Stimulated activated CD4-positive, alpha-beta T cell treated with anti-CD3 and anti-CD28 coated beads, TNF-alpha, amount 100 ng/mL, for 1 hour (primary cell): ENCODE measurements at places on chromosomes 16 and 17.

DNA sequence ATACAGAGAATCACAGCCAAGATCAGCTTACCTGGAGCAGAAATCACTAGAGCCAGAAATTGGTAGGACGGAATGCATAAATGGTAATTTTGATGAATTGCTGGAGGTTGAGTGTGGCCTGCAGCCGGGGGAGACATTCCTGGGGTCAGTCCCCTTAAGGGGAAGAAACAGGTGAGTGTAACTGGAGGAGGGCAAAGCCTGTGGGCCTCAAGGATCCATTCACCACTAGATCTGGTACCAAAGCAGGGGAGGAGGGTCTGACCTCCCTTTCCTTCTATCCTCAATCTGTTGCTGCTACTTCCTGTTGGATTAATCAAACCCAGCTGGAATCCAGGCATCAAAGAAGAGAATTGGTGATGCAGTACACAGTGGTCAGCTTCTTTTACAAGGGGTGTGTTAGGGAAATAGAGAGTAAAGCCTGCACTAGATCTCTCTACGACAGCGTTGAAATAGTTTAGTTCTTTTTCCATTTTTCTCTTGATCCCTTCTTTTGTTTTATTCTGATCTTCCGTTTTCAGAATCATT is 8.6 kb upstream of the ABCA9 start:
- DNase-seq, result no peak

GRCh38 chr17:17405673-17406072 is 71.1 kb upstream of the MED9 start:
- DNase-seq, result no peak

GRCh38 chr17:43755389-43755875 is 3.2 kb downstream of the SOST start:
- no peak for DNase-seq

- no peak for DNase-seq
Observed at GRCh38 chr17:51820252-51820651, 338.3 kb downstream of the CA10 start.

GRCh38 chr16:12009462-12009861 is 32.9 kb downstream of the SNX29 start:
- no peak for DNase-seq

DNA sequence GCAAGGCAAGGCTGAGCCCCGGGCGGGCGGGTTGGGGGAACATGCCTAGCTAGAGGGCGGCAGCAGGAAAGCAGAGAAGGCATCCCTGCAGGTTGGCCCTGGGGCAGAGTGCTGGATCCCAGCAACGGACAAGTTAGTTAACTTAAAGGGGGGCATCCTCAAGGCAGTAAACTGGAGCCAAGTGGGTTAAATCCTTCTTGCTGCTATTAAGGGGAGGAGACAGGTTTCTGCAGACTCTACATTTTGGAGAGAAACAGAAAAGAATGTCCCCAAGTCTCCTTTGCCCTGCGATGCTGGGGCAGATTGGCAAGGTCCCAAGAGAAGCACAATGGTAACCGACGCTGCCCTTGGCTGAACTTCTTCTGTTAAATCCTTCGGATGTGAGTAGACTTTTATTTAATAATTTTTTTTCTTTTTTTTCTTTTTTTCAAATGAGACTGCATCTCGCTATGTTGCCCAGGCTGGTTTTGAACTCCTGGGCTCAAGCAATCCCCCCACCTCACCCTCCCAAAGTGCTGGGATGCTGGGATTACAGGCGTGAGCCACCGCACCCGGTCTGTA is 14.0 kb downstream of the ATP5PD start:
- DNase-seq, result no peak

DNA sequence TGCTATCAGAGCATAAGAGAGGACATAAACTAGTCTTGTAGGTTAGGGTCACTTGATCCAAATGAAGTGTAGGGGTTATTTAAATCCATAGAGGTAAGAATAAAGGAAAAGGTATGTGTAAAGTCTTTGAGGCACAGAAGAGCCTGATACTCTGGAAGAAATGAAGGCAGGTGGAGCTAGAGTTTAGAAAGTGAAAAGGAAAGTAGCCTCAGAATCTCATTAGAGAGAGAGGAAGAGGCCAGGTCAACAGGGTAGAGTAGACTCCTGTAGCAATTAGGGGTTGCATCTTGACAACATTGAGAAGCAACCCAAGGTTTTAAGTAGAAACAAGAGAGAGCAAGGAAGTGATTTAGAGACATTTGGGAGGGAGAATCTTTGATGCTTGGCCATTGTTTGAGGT is 235.2 kb upstream of the SOX9 start:
- DNase-seq, result no peak

DNA sequence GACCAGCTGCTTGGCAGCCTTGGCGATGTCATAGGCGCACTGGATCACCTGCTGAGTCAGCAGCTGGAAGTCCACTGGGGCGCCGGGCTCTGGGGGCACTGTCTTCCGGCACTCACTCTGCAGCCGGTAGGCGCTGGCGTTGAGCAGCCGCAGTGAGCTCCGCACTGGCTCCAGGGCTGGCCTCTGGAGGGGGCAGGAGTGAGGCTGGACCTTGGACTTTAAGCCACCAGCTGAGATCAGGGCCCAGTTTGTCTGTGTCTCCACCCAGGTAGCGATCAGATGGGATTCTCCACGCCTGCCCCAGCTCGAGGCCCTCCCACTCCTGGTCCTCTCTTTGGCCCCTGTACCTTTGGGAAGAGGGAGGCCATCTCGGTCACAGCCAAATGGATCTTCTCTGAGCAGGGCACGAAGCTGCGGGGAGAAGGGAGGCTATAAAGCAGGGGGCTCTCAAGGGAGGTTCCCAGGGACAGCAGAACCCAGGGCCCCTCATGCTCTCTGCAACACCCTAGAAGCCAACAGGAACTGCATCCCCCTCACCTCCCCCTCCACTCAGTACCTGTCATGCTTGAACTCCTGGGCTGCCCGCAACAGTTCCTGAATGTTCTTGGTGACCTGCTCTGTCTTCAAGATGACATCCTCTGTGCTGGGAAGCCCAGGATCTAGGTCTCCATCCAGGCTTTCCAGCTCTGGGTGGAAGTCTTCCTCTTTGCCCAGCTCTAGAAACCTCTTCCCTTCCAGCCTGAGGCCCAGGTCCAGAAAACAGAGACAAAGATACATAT is 6.4 kb downstream of the TP53I13 start:
- no peak for DNase-seq

- DNase-seq, result no peak
Observed at GRCh38 chr16:81937305-81938038, 73.8 kb downstream of the SDR42E1 start.

DNA sequence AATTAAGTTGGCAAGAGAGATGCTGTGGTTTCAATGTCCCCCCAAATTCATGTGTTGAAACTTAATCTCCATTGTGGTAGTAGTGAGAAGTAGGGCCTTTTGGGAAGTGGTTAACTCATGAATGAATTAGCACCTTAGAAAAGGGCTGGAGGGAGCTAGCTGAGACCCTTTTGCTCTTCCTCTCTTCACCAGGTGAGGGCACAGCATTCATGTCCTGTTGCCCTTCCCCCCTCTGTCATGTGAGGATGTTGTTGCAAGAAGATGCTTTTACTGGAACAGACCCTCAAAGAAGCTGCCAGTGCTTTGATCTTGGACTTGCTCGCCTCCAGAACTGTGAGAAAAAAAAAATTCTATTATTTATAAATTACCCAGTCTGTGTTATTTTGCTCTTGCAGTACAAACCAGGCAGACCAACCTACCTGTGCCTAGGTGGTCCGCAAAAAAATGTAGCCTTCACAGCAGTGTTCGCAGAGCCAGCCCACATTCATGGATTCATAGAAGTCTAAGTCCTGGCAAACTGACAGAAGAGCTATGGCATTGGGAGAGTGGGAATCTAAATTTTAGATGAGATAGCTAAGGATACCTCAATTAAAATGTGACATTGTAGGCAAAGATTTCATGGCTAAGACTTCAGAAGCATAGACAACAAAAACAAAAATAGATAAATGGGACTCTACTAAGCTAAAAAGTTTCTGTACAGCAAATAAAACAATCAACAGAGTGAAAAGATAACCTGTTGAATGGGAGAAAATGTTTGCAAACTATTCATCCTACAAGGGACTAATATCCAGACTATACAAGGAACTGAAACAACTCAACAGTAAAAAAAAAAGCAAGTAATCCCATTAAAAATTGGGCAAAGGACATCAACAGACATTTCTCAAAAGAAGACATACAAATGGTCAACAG is 32.0 kb upstream of the ABCA5 start:
- DNase-seq, result no peak

DNA sequence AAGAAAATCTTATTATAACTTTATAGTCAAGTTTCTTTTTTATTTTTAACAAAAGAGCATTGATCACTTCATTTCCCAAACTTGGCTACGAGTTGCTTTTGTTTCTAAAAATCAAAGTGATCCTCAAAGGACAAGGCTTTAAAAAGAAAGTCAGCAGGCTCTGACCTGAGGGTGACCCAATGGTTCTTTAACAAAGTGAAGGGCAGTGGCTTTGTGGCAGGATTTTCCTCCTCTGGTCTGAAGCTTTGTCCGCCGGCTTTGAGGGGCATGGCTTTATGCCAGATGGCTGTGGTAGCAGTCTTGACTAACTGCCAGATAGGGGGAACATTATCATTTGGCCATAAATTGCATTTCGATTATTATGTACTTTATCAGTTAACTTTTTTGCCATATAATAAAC is 28.5 kb downstream of the IQCK start:
- no peak for DNase-seq

- DNase-seq, result no peak
Observed at GRCh38 chr17:20046629-20047028, 37.5 kb downstream of the SPECC1 start.

DNA sequence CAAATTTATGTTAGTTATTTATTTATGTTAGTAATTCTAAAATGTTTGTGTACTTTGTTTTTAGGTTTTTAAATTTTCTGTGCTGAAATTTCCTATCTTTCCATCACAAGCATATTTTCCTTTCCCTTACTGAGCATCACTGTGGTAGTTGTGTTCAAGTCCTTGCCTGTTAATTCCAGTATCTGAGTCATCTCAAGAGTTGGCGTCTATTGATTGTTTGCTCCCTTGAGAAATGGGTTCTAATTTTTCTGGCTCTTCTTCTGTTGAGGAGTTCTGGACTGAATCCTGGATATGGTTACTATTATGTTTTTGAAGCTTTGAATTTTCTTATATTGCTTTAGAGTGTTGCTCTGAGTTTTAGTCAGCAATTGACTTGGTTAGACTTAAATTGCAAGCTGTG is 56.3 kb downstream of the GAN start:
- no peak for DNase-seq

DNA sequence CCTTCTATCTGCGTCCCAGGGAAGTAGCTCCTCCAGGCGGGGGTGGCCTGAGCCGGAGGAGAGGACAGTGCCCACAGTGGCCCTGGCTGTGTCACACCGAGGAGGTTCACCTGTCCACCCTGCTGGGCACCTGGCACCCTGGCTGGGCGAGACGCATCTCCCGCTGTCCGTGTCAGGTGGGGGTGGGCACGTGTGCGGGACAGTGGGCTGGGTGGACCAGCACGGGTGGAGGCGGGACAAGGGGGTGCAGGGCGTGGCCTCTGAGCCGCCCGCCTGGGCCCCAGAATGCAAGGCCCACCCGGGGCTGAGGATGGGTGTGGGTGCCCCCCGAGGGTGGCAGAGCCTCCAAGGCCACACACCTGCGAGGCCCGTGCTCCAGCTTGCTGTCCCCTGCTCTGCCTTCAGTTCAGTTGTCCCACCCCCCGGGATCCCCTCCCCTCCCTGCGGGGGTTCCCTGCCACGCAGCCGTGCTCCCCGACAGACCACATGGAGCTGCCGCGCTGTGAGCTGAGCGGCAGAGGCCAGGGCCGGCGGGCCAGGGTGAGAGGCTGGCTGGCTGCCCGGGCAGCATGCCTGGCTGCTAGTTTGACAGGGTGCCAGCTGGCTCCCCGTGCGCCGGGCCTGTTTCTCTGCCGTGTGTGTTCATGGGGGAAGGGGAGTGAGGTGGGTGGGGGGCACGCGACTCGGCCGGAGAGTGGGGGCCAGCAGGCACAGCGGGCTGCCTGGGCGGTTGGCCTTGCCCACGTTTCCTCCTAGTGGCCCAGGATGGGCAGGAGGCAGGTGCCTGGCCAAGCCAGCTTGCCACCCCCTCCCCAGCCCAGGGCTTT is 33.9 kb downstream of the BAHCC1 start:
- DNase-seq, result no peak

- no peak for DNase-seq
Observed at GRCh38 chr17:12040478-12040877, 19.8 kb downstream of the MAP2K4 start.
